Lower leg skin (tissue), 4 donors: ENCODE measurements at places on chromosomes 13 and 19.

DNA sequence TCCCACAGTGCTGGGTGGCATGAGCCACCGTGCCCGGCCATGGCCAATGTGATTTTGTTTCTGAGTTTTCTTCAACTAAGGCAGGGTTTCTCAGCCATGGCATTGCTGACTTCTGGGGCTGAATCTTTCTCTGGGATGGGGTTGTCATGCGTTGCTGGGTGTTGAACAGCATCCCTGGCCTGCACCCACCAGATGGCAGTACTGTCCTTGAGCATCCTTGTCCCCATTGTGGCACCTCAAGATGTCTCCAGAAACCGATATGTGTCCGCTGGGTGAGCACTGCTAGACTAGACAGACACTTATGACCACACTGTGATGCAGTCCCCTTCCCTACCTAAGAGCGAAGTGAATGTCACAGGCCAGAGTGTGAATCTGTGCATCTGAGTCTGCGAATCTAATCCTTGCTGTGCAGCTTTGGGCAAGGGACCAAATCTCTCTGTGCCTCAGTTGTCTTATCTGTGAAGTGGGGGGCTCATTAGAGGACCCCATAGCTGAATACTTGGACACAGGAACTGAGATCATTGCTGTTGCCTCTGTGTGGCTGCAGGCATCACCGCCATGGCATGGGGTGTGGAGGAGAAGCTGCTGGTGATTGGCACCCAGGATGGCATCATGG, 50.3 kb upstream of the SIN3B start:
- DNase-seq, result no peak

DNA sequence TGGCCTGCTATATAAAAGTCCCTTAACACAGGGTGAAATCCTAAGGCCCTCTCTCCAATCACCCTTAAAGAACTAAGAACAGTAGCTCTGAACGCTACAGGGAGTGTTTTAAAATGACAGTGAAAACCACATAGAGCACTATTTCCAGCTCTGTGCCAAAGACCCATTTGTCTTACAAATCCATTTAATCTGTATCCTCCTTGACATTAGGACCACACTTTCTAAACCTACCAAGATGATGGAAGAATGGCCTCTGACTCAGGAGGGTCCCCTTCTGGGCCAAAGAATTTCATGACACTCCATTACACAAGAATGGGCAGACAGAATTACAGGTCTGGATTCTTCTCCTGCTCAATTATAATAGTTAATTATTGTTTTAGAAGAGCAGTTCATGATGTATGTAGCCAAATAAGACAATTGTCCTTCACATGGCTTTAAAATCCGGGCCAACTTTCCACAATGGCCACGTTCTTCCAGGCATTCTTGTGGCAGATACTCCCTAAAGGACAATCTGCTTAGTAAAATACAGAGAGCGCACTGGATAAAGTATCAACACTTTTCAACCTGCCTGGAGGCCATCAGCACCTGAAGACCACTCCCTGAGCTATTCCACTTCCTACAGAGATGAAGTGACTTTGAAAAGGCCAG, 61.0 kb downstream of the STK24 start:
- no peak for DNase-seq

GRCh38 chr13:45799451-45799850, 52.1 kb downstream of the SIAH3 start:
- no peak for DNase-seq

DNA sequence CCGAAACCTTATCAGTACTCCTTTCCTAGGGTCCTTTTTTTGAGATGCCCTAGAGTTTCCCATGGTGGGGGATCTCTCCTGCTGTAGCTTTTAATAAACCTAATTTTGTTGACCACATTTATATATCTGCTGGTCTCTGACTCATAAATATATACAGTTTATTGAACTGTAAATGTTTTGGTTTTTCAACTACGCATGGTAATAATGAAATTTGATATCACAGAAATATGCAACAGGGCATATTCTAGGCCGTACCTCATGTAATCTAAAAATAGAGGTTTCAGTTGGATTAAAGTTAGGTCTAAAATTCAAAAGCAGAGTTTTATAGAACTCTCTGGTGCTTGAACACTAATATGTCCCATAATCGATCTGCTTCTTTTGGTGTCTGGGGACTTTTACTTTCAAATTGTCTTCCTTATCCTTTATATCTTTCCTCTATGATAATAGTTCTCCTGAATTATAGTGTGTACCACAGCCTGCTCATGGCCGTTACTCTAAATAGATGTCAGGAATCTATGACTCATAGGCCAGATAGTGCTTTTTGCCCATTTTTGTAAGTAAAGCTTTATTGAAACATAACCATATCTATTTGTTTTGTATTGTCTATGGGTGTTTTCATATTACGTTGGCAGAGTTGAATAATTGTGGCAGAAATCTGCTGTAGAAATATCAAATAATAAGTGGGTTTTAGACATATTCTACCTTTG, 324.8 kb upstream of the PCDH9 start:
- DNase-seq, result no peak

DNA sequence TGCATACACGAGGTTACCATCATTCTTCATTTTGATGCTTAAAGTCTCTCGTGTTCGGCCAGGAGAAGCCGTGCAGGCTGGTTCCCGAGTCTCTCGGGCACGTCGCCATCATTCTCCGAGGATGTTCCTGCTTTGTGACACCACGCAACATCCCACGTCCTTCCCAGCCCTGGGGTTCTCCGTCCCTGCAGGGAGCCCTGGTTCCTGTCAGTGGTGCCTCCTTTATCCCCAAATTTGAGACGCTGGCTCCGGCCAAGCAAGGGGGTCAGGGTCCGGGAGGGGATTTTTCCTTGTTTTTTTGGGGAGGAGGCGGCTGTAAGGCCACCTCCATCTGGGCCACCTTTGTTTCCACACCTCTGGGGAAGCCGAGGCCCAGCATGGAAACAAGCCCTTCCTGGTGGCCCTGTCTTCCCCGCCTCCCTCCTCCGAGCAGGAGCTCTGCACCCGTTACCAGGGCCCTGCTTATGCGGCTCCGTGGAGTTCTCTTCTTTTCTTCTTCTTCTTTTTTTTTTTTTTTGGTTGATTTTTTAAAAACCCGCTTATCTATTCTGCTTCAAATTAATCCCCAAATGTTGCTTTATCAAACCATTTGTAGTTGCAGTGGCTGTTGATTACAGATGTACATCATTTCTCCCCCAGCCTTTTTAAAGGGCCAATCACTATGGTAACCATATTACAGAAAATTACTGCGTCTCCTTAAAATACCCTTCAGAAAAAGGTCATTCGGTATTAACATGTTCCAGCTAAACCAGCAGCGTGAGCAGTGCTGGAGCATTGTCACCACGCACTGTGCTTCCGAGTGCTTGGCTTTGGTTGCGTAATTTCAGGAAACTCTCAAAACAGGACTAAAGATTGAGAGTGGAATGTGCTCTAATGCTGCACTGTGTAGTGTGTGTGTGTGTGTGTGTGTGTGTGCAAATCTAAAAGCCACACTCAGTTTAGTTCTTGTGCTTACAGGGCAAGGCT, 50.4 kb downstream of the TEX29 start:
- DNase-seq, result no peak

- no peak for DNase-seq
These were observed 41.0 kb downstream of the RFX2 start for GRCh38 chr19:6069268-6069791.

DNA sequence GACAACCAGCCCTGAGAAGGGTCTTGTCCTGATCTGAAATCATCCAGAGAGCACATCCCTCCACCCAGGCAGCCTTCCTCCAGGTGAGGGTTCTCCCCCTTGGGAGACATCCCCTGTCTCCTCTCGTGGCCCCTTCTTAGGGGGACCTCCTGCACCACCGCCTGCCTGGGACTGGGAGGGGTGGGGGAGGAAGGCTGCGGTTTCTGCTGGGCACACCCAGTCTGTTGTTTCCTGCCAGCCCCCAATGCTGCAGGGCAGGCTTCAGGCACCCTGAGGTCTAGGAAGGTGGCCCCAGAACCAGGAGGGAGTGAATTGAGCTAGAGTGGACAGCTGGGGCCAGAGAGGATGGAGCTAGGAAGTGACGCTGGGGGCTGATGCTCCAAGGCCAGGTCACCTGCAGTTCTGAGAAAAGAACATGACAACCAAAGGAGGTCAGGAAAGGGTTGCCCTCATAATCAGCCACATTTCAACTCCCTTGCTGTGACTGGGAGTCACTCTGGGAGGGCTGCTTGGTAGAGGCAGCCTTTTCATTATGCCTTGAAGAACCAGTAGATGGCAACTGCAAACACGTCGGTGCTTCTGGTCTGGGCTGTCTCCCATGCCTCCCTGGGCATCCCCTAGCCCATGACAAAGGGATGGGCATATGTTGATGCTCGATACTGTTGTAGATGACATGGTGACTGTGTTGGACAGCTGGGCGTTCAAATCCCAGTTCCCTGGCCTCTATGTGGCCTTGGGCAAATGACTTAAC, 1.4 kb downstream of the ARHGEF18 start:
- no peak for DNase-seq

DNA sequence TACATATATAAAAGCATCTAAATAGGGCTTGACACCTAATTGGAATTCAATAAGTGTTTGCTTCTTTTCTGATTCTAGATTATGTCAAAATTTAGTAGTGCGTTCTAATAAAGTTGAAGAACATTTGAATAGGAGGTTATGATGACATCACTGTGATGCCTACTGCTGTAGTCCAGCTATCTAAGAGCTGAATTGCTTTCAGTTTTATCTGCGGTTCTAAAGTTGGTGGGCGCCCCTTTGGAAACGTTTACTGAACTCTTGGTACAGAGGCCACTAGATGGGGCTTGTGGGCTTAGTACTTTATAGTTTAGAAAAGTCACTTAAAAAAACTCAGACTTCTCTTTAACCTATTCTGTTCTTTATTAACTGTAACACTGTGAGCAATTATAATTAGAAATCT, 776.9 kb downstream of the GPC5 start:
- DNase-seq, result no peak

GRCh38 chr19:45451131-45451849, 16.5 kb upstream of the FOSB start:
- DNase-seq, result peak; percentile 93

DNA sequence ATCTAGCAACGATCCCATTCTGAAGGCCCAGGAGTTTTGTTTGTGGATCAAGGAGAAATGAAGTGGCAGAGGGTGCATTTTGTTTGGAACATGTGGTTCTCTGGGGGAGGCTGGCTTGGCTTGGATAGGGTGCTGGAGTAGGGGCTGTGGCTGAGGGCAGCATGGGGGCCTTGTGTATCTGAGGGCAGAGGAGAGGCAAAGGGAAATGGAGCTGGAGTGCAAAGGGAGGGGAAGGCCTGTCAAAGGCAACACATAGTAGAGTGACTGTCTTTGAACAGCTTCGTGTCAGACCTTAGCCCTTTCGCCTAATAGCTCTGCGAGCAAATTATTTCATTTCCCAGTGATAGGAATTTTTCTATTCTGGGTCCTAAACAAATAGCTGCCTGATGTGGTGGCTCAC, 187.2 kb downstream of the KCNRG start:
- no peak for DNase-seq

DNA sequence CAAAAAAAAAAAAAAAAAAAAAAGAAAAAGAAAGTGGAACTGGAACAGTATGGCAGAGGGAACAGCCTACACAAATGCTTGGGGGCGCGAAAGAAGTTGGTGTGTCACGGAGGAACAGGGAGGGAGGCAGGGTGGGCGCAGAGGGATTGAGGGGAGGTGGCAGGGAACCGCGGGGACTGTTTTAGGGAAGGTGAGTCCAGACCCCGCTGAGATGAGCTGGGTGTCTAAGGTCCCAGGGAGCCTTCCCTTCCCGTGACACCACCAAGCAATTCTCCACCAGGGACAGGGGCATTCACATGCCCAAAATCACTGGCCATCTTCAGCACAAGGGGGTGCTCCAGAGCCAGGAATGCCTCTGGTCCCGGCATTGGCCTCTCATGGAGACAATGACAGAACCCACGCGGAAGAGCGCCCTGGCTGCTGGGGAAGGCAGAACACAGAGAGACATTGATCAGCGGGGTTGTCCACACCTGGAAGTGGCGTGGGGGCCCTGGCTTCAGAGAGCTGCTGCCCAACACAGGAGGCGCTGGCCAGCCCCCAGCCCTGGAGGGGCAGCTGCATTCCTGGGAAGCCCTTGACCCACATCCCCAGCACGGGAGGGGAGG, 6.9 kb downstream of the PEAK3 start:
- DNase-seq, result no peak

- no peak for DNase-seq
These were observed 20.8 kb downstream of the KLF2 start for GRCh38 chr19:16345457-16345856.

GRCh38 chr13:110812121-110812868, 98.8 kb downstream of the ING1 start:
- peak; percentile 64 for DNase-seq

DNA sequence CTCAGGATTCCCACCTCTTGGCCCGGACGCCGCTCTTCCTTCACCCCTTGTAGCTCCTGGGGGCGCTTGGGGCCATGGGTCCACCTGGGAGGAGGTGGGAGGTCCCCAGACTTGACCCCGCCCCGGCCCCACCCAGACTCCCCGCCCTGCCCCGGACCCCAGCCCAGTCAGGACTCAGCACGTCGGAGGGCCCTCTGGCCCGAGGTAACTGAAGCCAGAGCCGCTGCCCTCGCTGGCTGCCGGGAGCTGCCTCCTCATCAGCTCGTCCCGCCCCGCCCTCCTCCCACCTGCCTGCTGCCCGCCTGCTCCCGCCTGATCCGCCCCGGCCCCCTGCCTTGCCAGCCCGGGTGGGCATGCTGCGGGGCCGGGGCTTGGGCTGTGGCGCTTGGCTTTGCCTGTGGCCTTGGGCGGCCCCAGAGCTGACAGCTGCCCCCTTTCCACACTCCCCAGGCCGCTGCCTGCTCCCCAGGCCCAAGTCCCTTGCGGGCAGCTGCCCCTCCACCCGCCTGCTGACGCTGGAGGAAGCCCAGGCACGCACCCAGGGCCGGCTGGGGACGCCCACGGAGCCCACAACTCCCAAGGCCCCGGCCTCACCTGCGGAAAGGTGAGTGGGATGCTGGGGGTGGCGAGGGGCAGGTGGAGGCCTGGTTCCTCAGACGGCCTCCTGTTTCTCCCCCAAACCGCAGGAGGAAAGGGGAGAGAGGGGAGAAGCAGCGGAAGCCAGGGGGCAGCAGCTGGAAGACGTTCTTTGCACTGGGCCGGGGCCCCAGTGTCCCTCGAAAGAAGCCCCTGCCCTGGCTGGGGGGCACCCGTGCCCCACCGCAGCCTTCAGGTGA, 9.4 kb downstream of the ARHGAP33 start:
- no peak for DNase-seq

GRCh38 chr19:48616041-48616436, 1.2 kb upstream of the FAM83E start:
- DNase-seq, result no peak

GRCh38 chr13:79998381-79998880, 342.5 kb downstream of the SPRY2 start:
- no peak for DNase-seq

- DNase-seq, result no peak
These were observed 490.8 kb downstream of the RFC3 start for GRCh38 chr13:34308725-34309124.

DNA sequence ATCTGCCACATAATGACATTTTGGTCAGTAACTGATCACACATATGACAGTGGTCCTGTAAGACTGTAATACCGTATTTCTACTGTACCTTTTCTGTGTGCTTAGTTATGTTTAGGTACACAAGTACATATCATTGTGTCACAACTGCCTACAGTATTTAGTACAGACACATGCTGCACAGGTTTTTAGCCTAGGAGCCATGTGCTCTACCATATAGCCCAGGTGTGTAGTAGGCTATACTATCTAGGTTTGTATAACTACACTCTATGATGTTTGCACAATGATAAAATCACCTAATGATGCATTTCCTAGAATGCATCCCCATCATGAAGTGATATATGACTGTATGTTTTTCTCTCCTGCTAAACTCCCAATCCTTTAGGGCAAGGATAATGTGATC, 61.2 kb upstream of the MIR17HG start:
- DNase-seq, result no peak

- DNase-seq, result peak; percentile 86
These were observed 37.7 kb downstream of the GSX1 start for GRCh38 chr13:27830010-27830409.

GRCh38 chr19:51168564-51169282, 26.6 kb downstream of the SIGLEC7 start:
- no peak for DNase-seq
